ENCODE measurements at places on chromosomes 5 and 9.

GRCh38 chr5:168300326-168301182, 9.1 kb downstream of the WWC1 start:
- no peak for DNase-seq

DNA sequence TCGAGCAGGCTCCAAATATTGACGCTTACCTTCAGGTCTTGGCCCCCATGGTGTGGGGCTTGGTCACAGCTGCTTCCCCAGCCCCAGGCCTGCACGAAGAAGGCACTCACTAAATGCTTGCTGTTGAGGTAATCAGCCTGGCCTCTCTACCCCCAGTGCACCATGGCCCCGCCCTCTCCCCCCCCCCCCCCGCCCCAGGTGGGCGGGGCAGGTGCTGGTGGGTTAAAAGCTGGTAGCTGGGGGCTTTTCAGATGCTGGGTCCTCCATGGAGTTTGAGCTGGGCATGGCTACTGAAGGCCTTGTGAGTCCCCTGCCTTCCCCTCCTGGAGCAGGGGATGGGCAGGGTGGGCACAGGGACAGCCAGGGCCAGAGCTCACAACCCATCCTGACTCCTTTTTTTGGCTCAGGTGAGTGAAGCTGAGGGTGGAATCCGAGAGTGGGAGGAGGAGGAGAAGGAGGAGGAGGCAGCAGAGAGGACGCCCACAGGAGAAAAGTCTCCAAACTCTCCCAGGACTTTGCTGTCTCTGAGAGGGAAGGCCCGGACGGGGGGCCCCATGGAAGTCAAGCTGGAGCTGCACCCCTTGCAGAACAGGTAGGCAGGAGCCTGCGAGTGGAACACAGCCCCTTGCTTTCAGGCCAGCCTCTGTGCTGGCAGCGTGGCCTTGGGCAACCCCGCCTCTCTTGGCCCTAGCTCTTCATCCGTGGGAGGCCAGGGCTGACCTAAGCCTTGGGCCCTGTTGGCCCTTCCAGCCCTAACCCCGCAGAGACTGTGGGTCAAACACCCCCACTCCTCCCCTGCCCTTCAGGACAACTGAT, 4.4 kb upstream of the TSPAN17 start:
- DNase-seq, result no peak

DNA sequence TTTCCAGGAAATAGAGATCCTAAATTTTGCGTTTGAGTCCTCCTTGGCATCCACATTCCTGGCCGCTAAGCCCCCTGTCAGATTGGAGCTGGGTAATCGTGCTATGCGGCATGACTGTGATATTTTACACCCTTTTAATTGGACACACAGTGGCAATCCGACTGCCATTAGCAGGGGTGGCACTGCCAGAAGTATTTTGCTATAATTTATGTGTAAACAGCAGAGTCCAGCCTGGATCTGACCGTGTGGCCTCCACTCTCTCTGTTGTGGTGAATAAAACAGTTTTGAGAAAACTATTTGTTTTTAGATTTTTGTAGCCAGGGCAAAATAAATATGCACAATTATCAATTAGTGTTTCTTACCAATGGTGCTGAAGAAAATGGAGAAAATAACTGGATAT, 281.0 kb upstream of the IRX2 start:
- DNase-seq, result no peak

DNA sequence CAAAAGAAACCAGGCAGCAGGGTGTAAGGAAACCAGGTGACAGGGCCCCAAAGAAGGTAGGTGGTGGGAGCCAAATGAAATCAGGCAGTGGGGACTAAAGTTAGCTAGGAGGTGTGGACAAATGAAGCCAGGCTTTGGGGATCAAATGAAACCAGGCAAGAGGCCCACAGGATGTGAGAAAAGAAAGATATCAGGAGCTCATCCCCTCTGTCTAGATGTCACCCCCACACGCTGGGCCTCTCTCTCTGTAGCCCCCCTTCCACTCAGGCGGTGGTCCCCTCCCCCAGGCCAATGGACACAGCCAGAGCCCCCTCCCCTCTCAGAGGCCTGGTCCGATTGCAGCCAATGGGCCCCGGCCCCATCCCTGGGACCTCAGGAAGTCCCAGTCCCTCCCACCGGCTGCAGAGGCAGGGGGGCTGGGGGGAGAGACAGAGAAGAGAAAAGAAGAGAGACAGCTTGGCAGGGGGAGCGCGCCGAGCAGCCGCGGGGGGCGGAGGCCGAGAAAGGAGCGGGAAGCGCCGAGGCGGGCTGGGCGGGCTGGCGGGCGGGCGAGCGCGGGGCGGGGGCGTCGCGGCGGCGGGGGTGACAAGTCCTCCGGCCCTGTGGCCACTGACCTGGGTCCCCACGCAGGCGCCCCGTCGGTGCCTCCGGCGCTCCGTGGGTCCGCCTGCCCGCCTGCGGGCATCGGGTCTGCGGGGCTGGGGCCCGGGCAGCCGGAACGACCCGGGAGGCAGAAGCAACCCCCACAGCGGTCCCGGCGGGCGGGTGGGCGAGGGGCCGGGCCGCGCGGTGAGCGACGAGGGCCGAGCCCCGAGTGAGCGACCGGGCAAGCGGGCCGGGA, 11.9 kb downstream of the CNTFR start:
- peak; percentile 54 for DNase-seq

DNA sequence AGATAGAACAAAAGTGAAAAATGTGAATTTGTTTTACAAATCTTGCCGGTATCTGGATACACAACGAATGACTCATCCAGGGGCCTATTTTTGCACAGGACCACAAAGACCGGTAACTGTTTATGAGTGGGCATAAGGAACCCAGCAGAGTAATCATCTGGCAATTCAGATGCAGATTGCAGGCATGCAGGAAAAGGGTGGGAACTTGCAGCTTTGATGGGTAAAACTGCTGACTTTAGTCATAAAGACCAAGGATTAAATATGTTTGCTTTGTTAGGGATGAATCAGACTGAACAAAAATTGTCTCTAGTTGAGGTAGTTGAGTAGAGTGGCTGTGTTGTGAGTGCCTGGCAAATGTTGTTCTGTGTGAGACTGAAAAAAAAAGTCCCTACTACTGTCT, 309.6 kb upstream of the CCNH start:
- no peak for DNase-seq

DNA sequence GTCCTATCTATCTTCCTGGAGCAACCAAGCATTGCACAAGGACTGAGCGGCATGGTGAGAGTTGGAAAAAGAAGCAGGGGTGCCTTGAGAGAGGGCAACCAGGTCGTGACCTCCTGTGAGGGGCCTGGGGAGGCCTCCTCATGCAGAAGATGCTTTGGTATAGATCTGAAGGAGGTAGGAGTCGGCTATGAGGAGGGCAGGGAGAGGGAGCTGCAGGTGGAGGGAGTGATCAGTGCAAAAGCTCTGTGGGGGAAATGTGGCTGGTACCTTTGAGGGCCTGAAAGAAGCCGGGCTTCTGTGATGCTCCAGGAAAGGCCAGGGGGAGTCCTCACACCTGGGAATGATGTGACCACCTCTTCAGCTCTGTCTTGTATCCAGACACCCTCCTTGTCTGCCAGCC, 3.6 kb upstream of the SLC25A48 start:
- no peak for DNase-seq

GRCh38 chr9:99896119-99896518, 10.3 kb upstream of the STX17 start:
- DNase-seq, result no peak

DNA sequence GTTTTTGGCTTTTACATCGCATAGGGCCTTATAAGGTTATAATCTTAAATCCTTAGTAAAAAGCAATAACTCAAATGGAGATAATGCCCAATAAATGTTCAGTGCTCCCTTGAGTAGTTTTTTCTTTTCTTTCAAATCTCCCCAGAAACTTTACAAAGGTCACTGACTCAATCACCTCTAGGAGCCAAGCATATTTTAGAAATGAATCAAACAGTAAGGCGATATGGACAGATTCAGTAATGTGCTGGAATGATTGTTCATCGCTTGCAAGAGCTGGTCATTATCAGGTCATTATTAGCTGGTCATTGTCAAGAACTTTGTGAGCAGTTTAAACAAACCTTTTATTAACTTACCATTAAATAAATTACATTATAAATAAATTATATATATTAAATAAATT, 130.4 kb upstream of the SLIT3 start:
- no peak for DNase-seq

- DNase-seq, result no peak
Observed at GRCh38 chr9:137816531-137817235, 60.9 kb upstream of the CACNA1B start.

DNA sequence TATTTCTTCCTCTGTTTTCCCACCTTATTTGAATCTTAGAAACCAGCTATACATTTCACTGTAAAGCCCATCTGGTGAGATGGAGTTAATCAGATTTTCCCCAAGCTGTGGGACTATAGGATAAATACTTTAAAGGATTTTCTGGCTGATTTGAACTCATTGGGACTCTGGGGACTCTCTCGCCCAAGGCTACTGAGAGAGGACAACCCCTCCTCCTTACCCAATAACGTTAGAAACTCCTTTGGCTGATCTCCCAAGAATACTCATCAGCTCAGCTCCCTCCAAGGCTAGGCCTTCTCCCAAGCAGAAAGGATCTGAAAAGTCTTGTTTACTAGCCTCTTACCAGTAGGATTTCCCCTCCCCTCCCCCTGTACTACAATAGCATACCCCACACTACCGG, 1.5 kb upstream of the GLRA1 start:
- DNase-seq, result peak; percentile 86

DNA sequence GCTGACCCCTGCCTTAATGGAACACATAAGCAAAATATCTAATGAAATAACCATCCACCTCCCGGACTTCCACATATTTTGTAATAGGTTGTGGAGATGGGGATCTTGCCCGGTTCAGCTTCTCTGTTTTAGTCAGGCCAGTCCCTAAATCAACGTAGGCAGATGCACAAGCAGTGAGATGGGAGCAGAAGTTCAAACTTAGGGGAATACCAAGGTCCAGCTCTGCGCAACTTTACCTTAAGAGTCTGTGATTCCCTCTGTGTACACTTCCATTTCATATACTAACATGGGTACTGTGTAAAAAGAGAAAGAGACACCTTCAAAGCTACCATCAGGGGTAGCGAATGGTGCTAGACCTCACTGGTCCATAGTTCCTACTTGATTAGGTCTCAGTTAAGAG, 110.9 kb downstream of the NTRK2 start:
- no peak for DNase-seq

GRCh38 chr9:6428940-6429889, 16.2 kb downstream of the UHRF2 start:
- no peak for DNase-seq

GRCh38 chr5:132296412-132297016, 2.3 kb downstream of the SLC22A4 start:
- no peak for DNase-seq

- DNase-seq, result no peak
Observed at GRCh38 chr5:134521841-134522240, 3.6 kb upstream of the JADE2 start.

Data from NCI-H524 (cell line).